ENCODE measurements at places on chromosomes 3 and 15. TPM values are rescaled to one million over a fixed set of nuclear protein-coding genes. Genes with fewer than 3 reads are reported as not detected.

DNA sequence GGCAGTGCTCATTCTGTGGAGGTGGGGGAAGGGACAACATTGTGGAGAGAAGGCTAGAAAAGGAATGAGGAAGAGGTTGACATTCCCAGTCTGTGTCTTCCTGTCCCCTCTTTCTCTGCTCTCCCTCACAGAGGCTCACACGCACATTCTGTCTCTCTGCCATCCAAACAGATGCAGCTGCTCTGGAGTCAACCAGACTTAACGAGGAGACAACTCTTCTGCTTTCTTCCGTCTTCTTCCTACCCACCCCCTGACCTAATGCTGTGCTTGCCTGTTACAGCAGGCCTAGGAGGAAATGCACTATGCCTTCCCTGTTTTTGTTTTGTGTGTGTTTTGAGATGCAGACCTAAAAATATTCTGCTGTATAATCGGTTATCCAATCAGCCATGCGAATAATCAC, 121.9 kb downstream of the CACNA1D start:
- no peak for DNase-seq

DNA sequence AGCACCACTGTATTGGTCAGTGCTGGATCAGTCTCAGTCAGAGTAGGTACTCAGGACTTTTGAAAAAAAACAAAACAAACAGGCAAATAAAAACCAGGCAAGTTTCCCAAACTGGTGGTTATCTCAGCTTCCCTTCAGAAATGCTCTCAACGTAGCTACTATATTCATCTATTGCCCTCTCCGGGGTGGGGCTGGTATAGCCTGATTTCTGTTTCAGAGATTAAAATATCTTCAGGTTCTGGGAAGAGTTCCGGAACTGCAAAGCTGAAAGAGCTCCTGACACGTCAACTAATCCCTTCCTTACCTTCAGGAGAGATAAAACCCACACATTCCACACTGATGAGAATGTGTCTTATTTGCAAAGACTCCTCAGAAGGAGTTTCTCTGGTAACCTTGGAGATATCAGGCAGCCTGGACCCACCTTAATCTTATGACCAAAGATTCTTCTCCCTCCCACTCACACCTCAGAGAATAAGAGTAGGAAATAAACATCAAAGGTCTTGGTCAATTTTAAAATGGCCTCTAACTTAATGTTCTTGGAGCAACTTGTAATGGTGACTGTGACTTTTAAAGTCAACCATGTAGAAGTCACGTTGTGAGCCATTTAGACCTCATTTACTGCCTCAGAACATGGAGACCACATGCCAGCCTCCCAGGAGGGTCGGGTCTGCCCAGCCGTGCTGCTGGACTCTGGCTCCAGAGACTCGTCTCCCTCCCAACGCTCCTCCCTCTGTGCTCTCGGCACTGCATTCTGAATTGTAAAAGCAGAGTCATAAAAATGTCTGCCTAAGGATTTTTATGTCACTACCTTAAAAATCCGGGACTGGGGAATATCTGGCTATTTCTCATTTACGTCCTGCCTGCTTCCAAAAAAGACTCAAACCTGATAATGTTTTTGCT, 53.8 kb downstream of the CDCP1 start:
- DNase-seq, result no peak

GRCh38 chr15:40029979-40030893, 8.7 kb downstream of the SRP14 start:
- no peak for DNase-seq

DNA sequence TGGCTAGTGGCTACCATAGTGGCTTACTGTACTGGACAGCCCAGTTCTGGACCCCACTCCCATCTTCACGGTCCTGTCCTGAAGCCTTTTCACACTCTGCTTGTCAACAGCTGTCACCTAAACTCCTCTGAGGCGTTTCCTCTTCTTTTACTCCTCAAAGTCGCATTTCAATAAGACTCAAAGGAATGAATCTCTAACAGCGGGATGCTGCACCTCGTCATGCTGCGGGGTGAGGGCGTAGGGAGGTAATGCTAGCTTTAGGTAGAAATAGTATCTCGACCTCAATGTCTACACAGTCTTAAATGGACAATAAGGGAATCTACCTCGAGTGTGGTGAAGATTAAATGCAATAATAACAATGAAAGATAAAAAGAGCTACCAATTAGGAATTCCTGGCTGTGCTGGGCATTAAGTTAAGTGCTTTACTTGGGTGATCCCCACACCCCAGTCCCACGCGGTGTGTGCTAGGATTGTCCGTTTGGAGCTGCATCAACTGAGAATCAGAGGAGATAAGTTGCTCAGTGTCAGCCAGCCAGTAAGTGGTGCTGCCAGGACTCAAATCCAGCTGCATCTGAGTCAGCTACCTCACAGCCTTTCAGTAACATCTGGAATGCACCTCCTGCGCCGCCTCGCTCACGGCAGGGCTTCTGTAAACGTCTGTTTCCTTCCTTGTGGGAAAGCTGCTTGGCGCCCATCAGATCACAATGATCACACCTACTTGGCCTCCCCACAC, 14.0 kb downstream of the PLA2G4D start:
- no peak for DNase-seq

- DNase-seq, result no peak
Measured at GRCh38 chr3:16174026-16174355, 489 bp upstream of the GALNT15 start.

DNA sequence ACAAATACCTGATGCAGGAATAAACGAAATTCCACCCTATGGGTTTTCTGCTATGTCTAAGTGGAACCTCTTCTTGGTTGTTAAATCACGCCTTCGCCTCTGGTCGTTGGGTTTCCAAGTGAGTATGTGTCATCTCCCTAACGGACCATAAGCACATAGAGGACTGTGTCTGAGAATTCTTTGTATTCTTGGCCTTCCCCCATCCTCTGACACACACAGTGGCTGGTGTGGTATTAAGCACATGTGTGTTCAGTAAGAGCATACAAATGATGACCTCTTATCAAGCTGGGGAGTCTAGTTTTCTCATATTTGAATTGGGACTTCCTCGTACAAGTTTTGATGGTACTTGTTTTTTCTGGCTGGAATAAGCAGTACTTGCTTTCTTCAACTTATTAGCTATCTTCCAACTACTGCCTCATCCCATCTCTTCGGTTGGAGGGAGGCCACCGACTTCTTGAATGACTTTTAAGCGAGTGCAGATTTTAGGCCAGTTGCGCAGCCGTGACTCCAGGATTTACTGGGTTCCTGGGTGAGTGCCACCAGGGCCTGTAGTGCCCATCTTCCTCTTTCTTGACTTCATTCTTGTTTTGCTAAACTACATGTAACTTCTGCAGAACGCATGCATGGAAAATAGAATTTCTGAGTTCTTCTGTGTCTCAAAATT, 240.2 kb downstream of the ADAMTS17 start:
- DNase-seq, result no peak

DNA sequence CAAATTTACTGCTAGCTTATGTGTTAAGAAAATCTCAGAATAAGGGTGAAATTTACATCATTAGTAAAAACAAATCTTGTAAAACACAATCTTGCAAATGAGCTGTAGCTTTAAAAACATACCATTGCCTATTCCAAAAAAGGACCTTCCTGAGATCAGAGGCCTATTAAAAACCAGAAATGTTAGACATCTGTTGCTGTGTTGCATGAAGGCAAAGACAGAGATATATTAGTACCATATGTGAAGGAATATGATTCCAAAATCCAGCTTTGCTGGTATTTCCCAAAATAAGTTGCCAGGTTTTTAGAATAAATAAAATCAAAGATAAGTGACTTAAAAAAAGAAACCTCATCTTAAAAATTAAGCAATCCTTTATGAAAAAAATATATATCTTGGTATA, 504.1 kb upstream of the CDIN1 start:
- no peak for DNase-seq

DNA sequence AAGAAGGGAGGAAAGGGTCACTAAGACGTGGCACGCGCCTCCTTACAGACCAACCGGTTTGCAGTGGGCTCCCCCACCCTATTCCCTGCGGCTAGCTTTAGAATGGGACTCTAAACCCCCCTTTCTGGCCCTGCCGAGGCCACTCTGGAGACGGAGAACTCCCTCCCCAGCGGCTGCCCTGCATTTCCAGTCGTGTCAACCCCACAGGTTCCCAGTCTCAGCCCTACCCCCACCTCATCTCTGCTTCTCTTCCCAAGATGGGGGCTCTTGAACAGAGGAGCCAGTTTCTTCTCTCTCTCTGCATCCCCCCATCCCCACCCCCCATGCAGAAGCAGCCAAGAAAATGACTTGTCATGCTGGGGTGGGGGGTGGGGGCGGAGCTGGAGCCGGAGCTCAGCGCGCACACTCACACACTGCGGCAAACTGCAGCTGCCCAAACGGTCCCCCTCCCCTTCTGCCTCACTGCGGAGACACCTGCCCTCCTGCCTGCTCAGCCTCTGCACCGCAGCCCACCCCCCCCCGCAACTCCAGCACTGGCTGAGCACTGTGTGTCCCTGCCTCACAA, 871 bp downstream of the MAP1A start:
- no peak for DNase-seq

GRCh38 chr15:35838424-35839111, 292.6 kb upstream of the DPH6 start:
- DNase-seq, result no peak

GRCh38 chr15:91192285-91192684, 92.2 kb downstream of the SV2B start:
- DNase-seq, result no peak

GRCh38 chr15:69288531-69289341, 10.0 kb upstream of the PAQR5 start:
- no peak for DNase-seq

GRCh38 chr15:95604634-95605036, 725.9 kb upstream of the NR2F2 start:
- no peak for DNase-seq

- no peak for DNase-seq
Measured at GRCh38 chr3:188526057-188526456, 372.1 kb downstream of the LPP start.

DNA sequence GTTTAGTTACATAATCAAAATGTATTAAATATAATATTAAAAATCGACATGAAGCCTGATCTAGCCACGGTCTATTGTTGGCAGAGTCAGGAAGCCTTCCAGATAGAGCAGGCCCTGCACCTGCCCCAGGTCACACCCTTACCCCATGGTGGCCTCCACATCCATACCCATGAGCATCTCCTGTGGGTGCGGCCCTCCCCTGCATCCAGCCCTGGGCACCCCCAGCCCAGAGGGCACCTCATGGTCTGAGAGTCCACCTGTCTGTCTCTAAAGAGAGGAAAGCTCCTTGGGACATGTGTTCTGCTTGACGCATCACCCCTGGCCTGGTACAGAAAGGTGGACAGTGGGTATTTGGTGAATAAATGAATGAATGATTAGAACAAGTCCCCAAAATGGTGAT, 37.2 kb upstream of the CSPG4 start:
- no peak for DNase-seq

- no peak for DNase-seq
Measured at GRCh38 chr3:11168881-11169805, 14.8 kb downstream of the HRH1 start.

DNA sequence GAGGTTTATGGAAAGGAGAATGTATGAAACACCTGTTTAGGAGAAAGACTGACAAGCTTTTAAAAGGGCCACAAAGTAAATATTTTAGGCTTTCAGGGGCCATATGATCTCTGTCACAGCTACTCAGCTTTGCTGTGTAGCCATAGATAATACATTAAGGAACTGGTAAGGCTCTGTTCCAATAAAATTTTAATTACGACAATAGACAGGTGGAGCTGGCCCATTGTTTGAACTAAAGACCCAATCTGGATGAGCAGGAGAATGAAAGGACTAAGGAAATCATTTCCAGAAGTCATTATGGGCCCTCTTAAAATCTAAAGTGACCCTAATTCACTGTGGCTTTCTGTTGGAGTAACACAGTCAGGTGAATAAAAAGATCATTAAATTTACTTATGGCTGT, 48.5 kb upstream of the SLC12A8 start:
- no peak for DNase-seq

GRCh38 chr15:88029696-88030095, 226.8 kb downstream of the NTRK3 start:
- no peak for DNase-seq

DNA sequence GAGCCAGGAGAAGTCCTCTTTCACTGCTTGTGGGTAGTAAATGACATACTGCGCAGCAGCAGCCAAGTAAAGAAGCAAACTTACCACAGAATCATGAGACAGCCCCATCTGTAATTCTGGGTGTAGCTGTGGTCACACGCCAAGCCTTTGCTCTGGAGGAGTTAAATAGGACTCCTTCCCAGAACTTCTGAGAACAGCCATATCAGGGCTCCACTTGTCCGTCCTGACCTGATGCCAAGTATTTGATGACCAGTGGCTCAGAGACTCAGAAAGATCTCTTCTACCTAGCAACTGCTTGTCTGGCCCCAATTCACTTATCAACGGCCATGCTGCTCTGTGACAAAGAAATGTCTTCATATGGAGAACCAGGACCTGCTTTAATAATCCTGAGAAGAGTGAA, 20.6 kb upstream of the GOLIM4 start:
- DNase-seq, result no peak

Gene EPHA6
- total RNA-seq, result not detected

Gene FETUB
- 76.5 TPM for total RNA-seq

Gene BMF
- 1.7 TPM for total RNA-seq

Gene CLDN11
- 5.0 TPM for total RNA-seq

Gene KLHL40
- total RNA-seq, result not detected

Gene SYNPR
- not detected for total RNA-seq

Gene RHO
- not detected for total RNA-seq

Gene CPA3
- 0.26 TPM for total RNA-seq

Gene PIF1
- 0.37 TPM for total RNA-seq
